T-helper 17 cell (primary cell): ENCODE measurements at places on chromosomes 12 and 14. TPM values are rescaled to one million over a fixed set of nuclear protein-coding genes. Genes with fewer than 3 reads are reported as not detected.

The NUP37 gene
- 12.5 TPM for total RNA-seq

DNA sequence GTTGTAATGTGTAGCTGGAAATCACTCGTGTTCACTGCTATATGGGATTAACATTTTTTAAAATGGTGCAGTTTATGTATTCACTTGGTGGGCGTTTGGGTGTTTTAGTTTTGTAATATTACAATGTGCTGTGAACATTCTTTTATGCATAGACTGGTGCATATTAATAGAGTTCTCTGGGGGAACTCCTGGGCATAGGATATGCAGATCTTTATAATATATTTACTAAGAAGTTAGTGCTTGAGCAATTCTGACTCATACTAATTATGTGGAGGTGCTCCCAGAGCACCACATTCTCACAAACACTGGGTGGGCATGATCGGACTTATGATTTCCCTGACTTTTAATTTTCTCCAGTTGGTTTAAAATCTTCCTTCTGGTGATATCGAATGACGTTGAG is 342.3 kb downstream of the PDZRN4 start:
- no peak for DNase-seq

DNA sequence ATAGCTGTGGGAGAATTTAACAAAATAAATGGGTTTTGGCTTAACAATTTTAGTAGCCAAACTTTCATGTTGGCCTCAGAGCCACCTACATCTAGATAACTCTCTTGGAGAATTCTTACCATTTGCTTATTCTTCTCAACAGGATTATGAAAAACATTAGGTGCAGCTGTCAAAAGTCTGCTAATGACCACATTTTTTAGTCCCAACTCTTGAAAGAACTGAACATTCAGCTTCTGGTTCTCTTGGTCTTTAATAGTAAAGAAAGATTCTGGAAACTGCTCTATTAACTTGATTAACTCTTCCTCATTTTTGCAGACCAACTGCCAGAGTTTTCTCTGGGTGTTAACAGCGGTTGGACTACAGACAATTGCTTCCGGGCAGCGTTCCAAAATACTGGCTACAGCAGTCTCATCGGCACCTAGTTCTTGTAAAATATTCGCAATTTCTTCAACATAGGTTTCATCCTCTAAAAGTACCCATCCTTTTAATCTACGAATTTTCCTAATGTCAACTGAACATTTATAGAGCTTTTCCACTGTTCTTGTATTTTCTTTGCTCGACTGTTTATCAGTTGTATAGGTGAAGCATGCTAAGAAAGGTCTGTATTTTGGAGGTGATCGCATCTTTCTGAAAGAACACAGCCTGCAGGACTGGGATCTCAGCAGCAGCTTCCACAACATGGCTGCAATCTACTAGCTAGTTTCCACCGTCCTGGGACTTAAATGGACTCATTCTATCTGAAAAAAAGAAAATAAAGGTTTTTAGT is 8.7 kb downstream of the MTERF2 start:
- no peak for DNase-seq

DNA sequence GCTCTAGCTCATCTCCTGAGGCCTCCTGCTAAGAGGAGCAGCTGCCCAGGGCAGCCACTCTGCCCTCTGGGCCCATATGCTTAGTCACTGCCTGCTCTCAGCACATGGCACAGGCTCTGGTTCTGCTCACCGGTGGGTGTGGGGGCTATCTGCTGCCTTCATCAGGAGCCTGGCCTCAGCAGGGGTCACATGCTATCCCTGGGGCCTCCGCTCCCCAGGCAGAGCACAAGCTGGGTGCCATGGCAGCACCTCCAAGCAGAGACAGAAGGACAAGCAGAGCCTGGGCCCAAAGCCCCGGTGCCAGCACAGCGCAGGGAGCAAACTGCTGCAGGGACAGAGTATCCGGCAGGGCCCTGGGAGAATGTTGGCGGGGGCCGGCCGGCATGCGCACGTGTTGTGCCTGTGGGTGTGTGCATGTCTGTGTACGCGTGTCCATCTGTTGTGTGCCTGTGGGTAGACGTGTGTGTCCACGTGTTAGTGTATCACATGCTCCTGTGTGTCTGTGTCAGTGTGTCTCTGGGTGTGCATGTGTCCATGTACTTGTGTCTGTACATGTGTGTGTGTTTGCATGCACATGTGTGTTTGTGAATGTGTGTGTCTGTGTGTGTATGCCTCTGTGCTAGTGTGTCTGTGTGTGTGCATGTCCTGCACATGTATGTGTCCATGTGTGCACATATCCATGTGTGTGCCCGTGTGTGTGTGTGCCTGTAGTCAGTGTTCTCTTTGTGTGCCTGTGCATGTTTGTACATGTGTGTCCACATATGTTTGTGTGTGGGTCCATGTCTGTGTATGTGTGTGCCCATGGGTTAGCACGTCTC is 326.9 kb downstream of the TMEM121 start:
- DNase-seq: peak; percentile 4
